ENCODE measurements at places on chromosomes 3 and 15.

GRCh38 chr3:159458010-159458409 is 530.6 kb upstream of the IL12A start:
- DNase-seq = no peak

DNA sequence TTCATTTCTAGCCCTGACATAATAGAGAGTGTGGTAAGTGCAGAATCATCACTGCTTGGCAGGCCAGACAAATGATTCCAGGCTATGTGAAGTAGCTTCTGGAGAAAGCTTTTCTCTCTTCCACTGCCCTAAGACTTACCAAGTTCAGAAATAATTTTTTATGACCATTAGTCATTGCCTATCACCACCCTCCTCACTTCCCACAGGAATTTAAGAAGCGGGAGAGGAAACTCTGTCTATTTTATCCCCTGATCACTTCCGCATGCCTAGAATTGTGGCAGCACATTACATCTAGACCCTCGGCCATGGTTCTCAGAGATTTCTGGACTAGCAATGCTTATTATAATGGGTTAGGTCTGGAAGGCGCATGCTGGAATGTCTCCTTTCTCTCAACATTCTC is 397.8 kb upstream of the NR2F2 start:
- no peak for DNase-seq

GRCh38 chr3:48180021-48180420 is 8.2 kb downstream of the CDC25A start:
- DNase-seq = no peak

DNA sequence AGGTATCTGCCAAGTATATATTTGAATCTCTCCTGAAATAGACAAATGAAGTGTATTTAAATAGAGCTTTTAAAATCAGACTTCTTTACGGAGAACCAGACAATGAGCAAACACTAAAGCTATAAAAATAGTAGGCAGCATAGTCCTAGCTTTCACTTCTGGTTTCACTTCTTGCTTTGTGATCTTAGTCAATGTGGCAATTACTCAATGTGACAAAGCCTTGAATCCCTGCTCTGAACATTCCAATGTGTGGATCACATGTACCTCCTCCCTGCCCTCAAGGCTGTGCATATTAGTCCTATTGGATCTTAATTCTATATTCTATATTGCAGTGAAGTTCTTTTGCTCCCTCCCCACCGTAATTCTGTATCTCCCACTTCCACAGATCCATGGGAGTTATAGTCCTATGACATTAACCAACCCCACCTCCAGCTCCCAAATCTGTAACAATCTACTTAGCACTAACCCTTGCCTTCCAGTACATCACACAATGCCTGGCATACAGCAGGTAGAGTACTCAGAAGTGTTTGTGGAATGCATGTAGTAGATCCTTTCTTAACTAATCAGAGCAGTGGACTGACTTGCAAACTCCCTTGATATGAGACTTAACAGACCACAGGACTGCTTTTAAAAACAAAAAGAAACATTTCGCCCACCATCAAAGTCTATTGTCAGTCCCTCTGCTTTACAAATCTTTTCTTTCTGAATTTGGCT is 24.3 kb upstream of the CP start:
- no peak for DNase-seq

GRCh38 chr3:16401273-16401672 is 112.2 kb downstream of the RFTN1 start:
- DNase-seq = no peak

GRCh38 chr3:184584464-184584891 is 22.9 kb downstream of the EPHB3 start:
- no peak for DNase-seq

DNA sequence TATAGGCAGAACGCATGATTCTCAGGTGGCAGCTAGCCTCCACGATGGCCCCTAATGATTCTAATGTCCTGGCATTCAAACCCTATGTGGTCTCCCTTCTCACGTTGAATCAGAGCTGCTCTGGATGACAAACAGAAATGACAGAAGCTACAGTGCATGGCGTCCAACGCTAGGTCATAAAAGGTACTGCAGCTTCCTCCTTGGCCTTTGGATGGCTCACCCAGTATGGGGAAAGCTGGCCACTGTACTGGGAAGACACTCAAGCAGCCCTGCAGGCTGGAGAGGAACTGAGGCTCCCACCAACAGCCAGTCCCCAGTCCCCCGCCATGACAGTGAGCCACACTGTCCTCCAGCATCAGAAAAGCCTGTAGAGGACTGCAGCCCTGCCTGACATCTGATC is 286.3 kb downstream of the FAM43A start:
- no peak for DNase-seq

GRCh38 chr3:148078658-148079057 is 619.0 kb upstream of the AGTR1 start:
- no peak for DNase-seq

DNA sequence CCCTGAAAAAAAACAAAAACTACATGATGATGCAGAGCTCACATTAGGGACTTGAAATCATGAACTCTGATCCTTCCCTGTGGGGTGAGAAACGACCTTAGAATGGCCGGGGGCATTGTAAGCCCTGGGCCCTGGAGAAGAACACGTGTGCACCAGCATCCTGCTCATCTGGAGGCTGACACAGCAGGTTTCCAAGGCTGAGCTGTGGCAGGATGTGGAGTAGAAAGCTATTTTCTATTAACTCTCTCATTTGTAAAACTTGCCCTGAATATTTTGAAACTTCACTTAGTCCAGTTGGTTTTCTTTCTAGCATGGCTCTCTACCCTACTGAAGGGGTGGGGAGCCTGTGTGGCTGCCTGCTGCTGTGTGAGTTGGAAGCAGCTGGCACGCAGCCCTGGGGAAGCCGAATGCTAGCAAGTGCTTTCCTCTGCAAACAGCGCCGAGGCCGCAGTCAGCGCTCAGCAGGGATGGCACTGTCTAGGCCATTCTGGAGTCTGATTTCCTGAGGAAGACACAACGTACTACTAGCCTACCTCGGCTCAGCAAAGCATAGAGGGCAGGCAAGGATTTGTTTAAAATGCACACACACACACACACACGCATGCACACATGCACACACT is 58.0 kb downstream of the GABRG3 start:
- no peak for DNase-seq

DNA sequence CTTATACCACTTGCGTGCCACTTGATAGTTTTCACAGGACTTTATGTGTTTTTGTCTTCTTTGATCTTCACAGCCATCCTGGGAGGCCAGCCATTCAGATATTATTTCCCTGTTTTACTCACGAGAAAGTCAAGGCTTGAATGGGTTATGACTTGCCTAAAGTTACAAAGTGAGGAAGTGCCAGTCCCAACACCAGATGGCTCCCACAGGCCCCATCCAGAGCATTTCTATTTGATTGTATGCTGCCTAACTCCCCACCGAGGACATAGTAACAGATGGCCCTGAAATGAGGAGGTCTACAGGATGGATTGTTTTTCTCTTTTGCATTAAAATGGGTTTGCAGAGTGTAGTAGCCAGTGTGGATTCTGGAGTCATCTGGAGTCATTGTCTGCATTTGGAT is 74.5 kb downstream of the SPTSSB start:
- DNase-seq = no peak

GRCh38 chr15:95134431-95135110 is 903.2 kb downstream of the MCTP2 start:
- DNase-seq = no peak

DNA sequence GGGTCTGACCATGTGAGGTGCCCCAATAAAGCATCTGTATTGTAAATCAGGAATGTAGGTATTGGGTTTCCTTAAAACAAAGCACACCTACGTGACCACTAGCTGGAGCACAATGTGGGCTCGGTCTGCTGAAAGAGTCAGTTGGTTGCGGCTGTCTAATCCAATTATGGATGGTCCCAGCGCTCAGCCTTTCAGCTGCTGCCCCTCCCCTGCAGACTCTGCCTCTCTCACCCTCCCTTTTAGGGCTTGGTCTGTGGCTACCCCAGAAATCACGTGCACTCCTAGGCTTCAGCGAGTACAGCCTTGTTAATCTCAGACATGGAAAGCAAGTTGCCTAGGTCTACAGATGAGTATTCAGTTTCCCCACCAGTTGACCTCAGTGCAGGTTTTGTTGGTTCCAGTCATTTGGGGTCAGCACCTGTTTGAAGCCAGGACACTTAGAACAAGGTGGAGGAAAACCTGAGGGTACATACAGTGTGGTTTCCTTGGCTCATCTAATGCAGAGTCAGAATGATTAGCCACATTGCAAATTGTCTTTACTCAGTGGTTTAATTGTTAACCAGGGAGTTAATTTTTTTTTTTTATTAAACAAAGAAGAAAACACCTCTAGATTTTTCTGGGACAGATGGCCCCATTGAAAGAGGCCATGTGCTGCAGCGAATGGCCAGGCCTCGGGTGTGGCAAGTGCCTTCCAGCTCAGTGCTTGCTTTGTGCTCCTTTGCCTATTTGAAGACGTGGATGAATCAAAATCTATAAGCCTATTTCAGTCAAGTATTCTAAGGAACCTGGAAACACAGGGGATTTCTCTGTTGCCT is 137.7 kb downstream of the IGF1R start:
- DNase-seq = no peak

DNA sequence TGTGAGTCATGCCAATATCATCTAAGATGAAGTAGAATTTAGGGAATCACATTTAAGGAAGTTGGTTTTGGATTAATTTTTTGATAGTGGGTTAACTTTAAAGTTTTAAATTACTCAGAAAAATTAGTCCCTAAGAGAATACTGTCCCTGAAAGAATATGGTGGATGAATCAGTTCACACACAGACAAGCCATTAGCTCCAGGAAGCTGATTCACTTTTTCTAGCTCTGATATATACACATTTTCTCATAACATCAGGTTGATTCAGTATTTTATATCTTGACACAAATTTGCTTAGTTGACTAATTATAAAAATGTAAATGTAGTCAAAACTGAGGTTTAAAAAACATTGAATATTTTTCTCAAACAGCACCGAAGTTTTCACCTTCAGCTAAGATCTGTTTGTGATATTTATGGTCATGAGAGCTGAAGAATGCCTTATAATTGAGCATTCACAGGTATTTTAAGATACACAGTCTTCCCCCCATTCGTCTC is 55.1 kb downstream of the MYH15 start:
- no peak for DNase-seq

DNA sequence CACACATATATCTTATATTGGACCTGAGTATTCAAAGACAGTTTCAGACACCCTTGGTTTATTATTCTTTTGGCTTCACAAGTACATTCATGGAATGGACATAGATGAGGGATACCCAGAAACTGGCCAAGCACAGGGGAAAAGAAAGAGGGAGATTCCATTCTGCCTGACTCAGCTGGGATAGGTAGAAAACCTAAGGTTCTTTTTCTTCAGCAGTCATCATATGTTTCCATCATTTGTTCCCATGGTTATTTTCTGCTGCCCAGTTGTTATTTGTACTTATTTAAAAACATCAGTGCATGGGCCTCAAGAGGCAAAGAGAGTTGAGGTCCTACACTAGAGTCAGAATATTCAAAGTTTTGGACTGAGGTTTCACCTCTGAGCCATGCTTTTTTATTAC is 91.8 kb downstream of the FILIP1L start:
- no peak for DNase-seq

DNA sequence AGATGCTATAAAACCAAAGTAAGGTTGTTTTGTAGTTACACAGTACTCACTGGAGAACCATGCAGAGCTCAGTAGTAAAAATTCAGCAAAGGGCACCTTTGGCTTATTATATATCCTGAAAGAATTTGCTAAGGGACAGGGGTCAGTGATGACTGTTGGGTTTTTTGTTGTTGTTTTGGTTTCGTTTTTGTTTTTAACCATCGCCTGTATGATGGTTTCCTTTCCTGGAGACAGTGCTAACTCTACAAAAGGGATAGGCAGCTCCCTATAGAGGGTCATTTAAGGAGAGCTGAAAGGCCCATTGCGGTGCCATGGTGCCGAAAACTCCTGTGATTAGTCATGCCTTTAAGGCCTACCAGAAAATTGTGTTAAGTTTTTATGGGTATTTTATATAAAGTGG is 118.2 kb upstream of the GOLIM4 start:
- DNase-seq = no peak

DNA sequence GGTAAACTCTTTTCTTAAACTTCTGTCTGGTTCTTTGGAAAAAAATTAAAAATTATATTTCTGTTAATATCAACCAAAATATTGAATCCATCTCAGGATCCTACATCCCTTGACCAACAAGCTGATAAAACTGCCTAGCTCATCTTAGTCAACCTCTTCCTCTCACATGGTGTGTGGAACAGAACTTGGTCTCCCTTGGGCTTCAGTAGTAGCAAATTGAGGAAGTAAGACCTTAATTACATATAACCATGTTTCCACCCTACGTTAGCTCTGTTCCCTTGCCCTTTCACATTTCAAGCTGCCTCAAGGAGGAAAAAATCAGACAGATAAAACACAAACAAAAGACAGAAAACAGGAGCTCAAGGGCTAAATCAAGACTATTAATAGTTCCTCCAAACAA is 116.4 kb downstream of the GREM1 start:
- no peak for DNase-seq

GRCh38 chr3:157059661-157060060 is 100.3 kb downstream of the CCNL1 start:
- no peak for DNase-seq

DNA sequence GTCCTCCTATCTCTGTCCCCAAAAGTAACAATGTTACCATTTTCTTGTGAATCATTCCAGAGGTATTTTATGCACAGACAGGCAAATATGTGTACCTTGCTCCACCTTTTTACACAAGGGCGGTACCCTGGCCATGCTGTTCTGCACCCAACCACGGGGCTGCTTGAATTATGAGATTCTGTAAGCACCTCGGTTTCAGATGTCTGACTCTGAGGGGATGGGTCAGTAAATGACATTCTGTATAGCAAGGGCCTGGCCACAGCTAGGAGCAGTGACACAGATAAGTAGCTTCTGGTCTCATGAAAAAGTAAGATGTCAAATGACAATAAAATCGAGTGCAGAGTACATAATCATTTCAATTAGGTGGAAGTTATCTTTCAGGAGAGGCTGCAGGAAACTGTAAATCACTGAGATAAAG is 30.4 kb upstream of the FLNB start:
- no peak for DNase-seq

- DNase-seq = no peak
Observed at GRCh38 chr15:31516440-31516839, 189.8 kb downstream of the KLF13 start.

DNA sequence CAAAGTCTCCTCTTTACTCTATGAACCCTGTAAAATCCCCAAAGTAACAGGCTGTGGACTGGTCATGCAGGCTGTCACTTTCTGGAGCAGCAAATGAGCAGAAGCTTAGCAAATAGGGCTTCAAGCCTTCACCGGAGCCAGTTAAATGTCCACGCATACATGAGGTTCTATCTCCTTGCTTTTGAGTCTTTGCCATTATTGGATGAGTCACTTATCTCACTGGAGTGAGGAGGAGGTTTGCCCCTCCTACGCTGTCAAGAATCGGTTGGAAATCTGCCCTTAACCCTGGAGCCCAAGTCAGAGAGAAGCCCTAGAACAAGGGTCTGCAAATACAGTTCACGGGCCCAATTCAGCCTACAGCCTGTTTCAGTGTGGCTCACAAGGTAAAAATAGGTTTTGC is 126.1 kb upstream of the CTNNB1 start:
- DNase-seq = no peak
